Frontal cortex (tissue), 4 donors: ENCODE measurements at places on chromosomes 5 and 9.

DNA sequence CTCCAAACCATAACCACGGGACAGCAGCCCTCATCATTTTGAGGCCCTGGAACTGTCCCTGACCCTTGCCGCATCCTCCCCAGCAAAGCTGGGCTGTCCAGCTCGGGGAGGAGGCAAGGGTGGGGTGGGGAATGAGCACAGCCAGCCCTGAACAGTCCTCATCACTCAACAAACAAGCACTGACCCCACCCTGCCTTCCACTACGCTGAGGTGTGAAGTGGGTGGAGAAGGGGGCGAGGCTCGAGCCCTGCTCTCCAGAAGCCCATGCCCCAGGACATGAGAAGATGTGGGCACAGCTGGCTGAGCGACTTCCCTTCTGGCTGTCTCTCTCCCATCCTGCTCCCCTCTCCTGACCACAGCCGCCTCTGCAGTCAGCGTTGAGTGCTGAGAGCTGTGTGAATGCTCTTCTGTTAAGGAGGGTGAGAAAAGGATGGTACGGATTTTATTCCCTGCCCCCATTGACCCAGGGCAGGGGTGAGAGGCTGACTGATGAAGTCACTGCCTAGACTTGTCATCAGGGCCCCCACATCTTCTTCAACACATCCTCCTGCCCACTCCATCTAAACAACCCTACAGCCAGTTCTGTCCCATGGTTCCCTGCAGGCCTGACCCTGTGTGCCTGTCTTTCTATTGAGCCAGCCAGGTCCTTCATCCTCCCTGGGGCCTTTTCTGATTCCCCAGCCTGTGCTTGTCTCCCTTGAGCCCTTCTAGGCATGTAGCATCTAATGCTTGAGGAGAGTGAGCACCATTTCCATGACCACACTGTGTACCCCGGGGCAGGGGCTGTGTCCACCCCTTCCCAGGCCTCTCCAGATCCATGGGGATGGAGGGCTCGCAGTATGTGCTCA is 276.0 kb downstream of the FSTL4 start:
- DNase-seq: no peak

- DNase-seq: no peak
Measured at GRCh38 chr9:107890921-107891465, 401.4 kb upstream of the KLF4 start.

DNA sequence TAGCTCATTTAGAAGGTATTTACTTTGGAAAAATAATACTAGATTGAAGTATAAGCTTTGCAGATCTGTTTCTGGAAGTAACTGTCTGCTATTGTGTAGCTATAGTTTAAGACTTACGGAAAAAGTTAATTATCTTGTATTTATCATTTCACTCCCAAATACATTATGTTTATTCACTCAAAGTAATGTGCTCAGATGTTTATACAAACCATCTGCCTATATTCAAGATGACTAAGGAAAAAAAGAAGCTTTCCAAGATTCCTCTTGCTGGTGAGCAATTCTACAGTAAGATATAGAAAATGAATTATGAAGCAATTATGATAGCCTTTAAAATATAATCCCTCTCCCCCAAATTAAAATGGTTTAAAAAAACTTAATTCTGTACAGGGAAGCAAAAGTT is 137.9 kb downstream of the KIAA0825 start:
- DNase-seq: no peak

DNA sequence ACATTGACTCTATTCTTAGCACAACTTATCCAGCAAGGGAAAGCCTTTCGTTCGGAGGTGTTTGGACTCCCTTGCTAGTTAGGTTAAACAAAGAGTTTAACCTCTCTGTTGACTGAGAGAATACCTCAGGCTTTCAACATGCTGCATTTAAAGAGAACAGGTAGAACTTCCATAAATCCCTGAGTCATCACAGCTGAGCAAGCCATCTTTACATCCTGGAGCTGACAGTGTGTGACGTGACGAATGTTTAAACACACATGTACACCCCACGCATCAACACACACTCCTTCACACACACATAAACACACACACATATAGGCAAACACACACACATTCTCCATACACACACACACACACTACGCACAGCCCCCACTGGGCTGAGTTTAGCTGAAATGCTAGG is 152.8 kb downstream of the ADAMTS12 start:
- DNase-seq: no peak

- no peak for DNase-seq
Measured at GRCh38 chr5:157952374-157952685, 93.4 kb upstream of the CLINT1 start.
